Breast epithelium (tissue), 4 donors: ENCODE measurements at places on chromosomes 3 and 15. TPM values are rescaled to one million over a fixed set of nuclear protein-coding genes. Genes with fewer than 3 reads are reported as not detected.

The GALNT15 gene
- 492 TPM for total RNA-seq

The MASP1 gene
- 0.33 TPM for total RNA-seq

The THAP10 gene
- total RNA-seq = 5.1 TPM

The DTWD1 gene
- total RNA-seq = 35.4 TPM

The GJD2 gene
- not detected for total RNA-seq

The MTFMT gene
- 28.4 TPM for total RNA-seq

The ZNF619 gene
- 4.8 TPM for total RNA-seq

The WNT5A gene
- total RNA-seq = 7.0 TPM

The ARNT2 gene
- 7.0 TPM for total RNA-seq

The CPEB1 gene
- 4.6 TPM for total RNA-seq

The WDR76 gene
- 4.2 TPM for total RNA-seq

GRCh38 chr15:35013370-35013769, 25.3 kb upstream of the ZNF770 start:
- DNase-seq = no peak

DNA sequence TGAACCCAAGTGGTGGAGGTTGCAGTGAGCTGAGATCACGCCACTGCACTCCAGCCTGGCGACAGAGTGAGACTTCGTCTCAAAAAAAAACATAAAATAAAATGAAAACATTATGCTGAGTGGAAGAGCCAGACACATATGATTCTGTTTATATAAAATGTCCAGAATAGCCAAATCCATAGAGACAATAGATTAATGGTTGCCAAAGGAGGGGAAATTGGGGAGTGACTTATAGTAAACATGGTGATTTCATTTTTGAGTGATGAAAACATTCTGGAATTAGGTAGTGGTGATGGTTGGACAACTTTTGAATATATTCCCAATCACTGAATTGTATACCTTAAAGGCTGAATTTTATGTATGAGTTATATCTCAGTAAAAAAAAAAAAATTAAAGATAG, 172.0 kb upstream of the BFSP2 start:
- no peak for DNase-seq

- peak; percentile 19 for DNase-seq
Measured at GRCh38 chr3:183584246-183584913, 28.9 kb upstream of the KLHL6 start.

DNA sequence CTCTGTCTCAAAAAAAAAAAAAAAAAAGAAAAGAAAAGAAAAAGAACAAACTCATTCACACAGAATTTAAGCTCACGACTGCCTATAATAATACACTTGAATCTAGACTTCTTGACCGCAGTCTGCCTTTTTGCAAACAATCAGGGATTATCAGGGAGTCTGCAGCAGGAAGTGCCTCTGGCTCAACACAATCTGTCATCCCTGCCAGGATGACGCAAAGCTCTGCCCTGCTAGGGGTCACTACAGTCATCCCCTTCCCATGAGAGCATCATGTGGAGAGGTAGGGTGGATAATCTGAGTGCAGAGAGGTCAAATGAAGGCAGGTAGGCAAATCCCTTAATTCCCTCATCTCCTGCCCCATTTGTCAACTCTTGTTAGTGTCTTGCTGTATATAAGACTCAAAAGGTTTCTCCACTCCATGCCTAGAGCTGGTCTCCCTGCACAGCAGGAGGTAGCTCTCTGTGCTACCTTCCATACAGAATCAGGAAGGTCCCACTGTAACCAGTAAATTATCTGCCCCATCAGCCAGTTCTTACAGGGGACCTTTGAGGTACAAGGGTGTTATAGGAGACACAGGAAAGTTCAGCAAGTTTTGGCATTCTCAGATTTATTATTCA, 4.2 kb downstream of the UBAP1L start:
- DNase-seq = no peak

DNA sequence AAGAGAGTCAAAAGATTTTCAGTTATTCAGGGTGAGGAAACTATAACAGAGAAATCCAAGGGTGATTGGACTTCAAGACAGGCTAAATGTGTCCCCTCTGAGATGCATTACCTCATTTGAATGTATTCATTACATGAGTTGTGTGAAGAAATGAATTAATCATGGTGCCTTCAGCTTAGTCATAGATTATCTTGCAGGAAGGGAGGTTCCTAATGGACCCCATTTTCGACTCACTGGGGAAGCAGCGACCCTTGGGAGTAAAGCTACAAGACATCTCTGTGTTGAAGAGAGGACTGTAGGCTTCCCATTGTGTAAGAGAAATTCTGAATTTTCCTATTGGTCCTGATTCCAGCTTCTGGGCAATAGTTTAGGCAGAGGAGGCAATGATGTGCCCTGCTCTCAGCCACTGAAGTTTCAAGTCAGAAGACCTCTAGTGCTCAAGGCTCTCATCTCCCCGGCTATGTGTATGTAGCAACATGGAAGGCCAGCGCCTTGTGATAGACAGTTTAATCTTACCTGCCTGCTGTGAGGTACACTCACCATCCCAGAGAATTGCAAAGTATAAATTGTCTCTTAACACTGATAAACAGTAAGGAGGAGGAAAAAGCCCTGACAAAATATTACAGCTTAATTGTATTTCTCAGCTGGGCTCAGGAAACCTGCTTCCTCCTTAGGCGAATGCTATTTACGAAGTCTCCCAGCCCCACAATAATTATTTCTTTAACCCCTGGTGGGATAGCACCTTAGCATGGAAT, 133.8 kb downstream of the PDCD6IP start:
- no peak for DNase-seq

DNA sequence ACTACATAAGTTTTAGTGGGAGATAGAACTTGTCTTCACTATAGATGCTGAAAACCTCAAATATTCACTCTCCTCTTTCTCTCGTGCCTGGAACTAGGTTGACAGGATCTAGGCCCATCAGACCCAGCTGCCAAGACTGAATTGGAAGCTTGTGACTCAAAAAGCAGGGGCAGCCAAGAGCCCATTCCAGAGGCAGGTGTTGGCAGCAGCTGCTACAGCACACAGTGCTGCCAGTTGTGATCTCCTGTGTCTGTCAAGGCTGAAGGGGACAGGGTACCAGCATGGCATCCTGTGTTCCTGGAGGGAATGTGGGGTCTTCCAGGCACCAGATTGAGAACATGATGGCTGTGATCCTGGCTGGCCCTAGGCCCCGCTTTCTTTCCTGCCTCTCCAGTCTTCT, 92.5 kb upstream of the MB21D2 start:
- no peak for DNase-seq

GRCh38 chr3:177753451-177754155, 556.3 kb upstream of the TBL1XR1 start:
- no peak for DNase-seq

DNA sequence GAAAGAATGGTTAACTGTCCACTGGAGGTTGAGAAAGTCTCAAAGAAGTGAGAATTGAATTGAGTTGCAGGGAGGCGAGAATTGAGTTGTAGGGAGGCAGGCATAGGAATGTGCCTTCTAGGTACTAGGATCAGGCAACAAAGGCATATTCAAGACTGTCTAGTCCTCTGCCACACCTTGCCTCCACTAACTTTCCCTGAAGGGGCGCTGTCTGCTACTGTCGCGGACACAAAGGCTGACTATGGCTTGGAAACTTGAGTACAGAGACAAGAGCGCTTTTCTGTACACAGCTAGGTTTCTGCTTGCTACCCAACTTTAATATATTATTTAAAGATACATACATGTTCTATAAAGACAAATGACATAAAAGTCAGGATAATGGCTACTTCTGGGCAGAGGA, 10.4 kb upstream of the FBXL22 start:
- no peak for DNase-seq

- DNase-seq = no peak
Measured at GRCh38 chr15:98996624-98997023, 11.0 kb downstream of the PGPEP1L start.

DNA sequence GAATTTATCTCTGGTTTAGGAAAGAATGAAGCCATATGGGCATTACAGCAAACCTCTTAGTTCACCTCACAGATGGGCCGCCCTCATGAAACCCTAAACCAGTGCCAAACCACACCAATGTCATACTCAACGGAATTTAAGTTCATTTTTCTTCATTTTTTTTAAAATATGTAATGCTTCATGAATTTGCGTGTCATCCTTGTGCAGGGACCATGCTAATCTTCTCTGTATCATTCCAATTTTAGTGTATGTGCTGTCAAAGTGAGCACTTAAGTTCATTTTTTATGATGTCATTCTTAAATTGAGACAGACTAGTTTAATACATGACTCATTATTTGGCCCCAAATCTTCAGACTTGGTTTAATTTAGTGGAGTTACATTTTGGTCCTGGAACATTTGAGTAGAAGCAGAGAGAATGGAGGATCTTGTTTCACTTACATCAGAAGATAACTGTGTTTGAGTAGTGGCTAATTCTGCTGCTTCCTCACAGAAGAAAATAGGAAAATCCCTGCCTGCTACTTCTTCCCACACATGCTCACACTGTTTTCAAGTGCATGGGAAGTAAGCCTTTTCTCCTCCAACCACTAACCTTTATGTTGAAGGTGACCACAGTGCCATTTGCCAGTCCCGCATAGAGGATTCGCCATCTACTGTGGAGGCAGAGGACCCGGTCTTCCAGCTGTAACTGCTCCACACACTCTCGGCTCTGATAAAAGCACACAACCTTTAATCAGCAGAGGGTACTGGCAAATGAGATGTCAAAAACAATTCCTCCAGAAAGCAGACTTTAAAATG, 63.3 kb downstream of the ZNF106 start:
- no peak for DNase-seq

- no peak for DNase-seq
Measured at GRCh38 chr15:38547255-38547997, 17.2 kb downstream of the RASGRP1 start.

GRCh38 chr3:59908280-59908679, 858.5 kb upstream of the CFAP20DC start:
- DNase-seq = no peak

- DNase-seq = no peak
Measured at GRCh38 chr3:10192953-10193691, 28.4 kb downstream of the IRAK2 start.

- no peak for DNase-seq
Measured at GRCh38 chr3:149813367-149814281, 609 bp downstream of the RNF13 start.

DNA sequence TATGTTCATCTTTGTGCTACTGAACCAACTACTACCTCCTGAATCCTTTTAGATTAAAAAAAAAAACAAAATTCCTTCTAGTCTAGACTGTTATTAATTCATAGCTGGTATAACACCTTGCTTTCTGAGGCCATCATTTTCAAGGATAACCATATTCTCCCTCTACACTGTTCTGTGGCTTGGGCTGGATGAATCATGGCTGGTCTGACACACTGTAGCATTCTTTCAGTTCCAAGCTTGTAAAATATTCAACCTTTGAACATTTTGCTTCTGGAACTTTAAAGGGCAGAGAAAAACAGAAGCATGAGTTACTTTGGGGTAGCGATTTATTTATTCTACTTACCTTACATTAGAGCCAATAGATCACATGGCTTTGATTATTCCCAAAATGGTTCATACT, 7.6 kb downstream of the HSPBAP1 start:
- no peak for DNase-seq

DNA sequence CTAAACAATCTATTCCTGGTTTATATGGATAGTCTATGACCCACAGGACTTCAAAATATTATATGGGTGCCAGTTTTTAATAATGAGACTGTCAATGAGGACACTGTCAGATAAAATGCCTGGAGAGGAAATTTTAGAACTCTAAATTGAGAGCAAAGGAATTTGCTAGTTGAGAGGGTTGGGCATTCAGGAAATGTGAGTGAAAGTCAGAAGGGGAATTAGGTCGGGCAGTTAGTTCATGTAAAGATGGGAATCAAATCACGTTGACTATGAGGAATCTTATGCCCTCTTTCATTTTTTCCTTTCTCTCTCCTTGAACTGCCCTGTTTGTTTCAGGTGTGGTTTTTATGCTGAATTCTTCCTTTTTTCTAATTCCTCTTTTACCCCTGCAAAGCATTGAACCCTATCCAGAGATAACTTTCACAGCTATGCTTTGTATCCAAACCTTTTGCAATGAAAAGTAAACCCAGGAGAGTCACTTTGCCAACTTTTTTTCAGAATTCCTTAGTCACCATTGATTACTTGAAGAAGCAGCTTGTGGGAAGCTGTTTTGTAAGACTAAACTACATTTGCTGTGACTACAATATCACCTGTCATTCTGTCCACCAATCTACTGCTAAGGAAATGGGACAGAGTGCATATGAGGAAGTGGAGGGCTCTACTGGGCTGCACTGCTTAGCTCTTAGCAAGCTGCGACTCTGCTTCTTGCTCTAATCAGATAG, 27.8 kb downstream of the CHP1 start:
- DNase-seq = no peak

- no peak for DNase-seq
Measured at GRCh38 chr3:140572334-140572733, 105.5 kb upstream of the TRIM42 start.

- no peak for DNase-seq
Measured at GRCh38 chr3:48558493-48559134, 2.0 kb upstream of the PFKFB4 start.

GRCh38 chr3:149879872-149880271, 66.9 kb downstream of the RNF13 start:
- no peak for DNase-seq

GRCh38 chr3:134232151-134232550, 18.5 kb downstream of the RYK start:
- no peak for DNase-seq

- DNase-seq = no peak
Measured at GRCh38 chr3:71580636-71581456, 2.7 kb downstream of the FOXP1 start.

- DNase-seq = no peak
Measured at GRCh38 chr15:53203454-53203853, 413.3 kb upstream of the ONECUT1 start.

GRCh38 chr15:35929740-35930444, 383.9 kb upstream of the DPH6 start:
- DNase-seq = no peak

- no peak for DNase-seq
Measured at GRCh38 chr3:117790235-117790987, 1080.8 kb downstream of the TUSC7 start.

DNA sequence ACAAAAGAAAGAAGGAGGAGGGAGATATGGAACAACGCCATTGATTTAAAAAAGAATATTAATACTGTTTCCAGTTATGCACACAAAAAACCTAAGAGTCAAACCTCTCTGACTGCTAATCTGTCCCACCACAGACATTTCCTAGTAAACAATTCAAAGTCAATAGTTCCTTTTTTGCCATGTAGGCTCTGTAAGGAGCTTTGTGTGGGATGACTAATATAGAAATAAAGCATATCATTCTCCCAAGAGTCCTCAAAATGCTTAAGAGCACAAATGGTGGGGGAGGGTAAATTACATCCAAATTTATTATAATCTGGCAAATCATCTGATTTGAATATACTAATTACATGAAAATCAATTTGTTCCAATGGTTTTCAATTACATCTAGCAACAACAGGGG, 155.9 kb upstream of the CNTN4 start:
- no peak for DNase-seq

DNA sequence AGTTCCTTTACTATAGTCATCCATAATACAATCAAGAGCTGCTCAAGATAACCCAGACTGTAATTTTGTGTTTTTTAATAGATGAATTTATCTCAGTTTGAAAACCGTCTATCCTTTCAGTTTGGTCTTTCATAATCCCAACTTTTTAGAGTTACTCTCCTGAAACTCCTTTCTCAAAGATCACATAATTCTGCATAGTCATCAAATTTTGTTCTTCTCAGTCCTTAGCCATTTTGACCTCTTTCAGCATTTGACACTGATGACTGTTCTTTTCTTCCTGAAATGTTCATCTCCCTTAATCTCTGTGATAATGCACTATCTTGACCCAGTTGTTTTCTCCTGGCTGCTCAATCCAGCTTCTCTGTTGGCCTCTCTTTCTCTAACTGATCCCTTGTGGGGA, 47.5 kb upstream of the RAD51 start:
- DNase-seq = no peak

GRCh38 chr3:187610981-187611511, 59.1 kb downstream of the SST start:
- no peak for DNase-seq
